ENCODE measurements at places on chromosomes 16 and 17.

DNA sequence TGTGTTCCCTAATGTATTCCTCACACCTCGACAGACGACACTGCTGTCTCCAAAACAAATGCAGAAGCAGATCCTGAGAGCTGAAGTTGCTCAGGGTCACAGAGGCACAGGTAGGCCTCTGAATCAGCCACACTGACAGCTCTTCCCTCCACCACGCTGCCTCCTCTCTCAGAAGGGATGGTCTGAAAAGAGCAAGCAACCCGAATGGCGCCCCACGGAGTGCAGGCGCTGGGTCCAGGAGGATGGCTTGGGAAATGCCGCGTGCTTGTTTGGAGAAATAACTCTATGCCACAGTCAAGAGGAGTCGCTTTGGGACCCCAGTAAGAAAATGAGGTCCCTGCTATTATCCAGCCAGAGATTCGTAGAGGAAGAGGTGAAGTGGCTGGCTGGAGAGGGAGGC, 15.9 kb downstream of the CYB561 start:
- peaks cover 51% of the 10 kb centered on the region for H3K4me1 ChIP-seq
- no peak overlapping the region for H3K27ac ChIP-seq
- H3K36me3 ChIP-seq = no peaks in the 10 kb centered on the region
- H3K4me3 ChIP-seq = no peak overlapping the region
- no peak for DNase-seq

GRCh38 chr16:16022683-16023064, 73.3 kb downstream of the ABCC1 start:
- peaks cover 13% of the 10 kb centered on the region for H3K4me1 ChIP-seq
- H3K36me3 ChIP-seq = peaks cover 15% of the 10 kb centered on the region
- DNase-seq = no peak
- no peak overlapping the region for H3K4me3 ChIP-seq
- H3K27ac ChIP-seq = peak overlapping the region; percentile 85

- no peak overlapping the region for H3K27ac ChIP-seq
- H3K4me3 ChIP-seq = no peak overlapping the region
- no peak for DNase-seq
- H3K4me1 ChIP-seq = no peaks in the 10 kb centered on the region
- no peaks in the 10 kb centered on the region for H3K27me3 ChIP-seq
Measured at GRCh38 chr16:12796498-12796897, 7.2 kb downstream of the CPPED1 start.

GRCh38 chr17:32483451-32484019, 3.3 kb upstream of the CDK5R1 start:
- H3K27ac ChIP-seq = no peak overlapping the region
- no peak for DNase-seq
- H3K36me3 ChIP-seq = peaks cover 19% of the 10 kb centered on the region
- H3K4me3 ChIP-seq = no peak overlapping the region
- peaks cover 15% of the 10 kb centered on the region for H3K4me1 ChIP-seq

DNA sequence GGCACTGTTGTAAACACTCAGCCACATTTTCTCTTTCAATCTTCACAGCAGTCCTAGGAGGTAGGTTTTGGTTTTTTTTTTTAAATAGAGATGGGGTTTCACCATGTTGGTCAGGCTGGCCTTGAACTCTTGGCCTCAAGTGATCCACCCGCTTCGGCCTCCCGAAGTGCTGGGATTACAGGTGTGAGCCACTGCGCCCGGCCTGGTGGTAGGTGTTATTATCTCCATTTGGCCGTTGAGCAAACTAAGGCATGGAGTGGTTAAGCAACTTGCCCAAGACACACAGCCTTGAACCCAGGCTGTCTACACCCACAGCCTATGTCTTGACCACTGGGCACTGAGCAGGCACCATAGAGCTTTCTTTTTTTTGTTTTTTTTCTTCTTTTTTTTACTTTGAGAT, 8.6 kb downstream of the SGCA start:
- no peak overlapping the region for H3K27ac ChIP-seq
- H3K36me3 ChIP-seq = no peaks in the 10 kb centered on the region
- H3K4me3 ChIP-seq = no peak overlapping the region
- H3K4me1 ChIP-seq = peaks cover 2% of the 10 kb centered on the region
- DNase-seq = no peak

GRCh38 chr17:57869617-57870282, 19.9 kb upstream of the MRPS23 start:
- no peak overlapping the region for H3K4me3 ChIP-seq
- no peaks in the 10 kb centered on the region for H3K36me3 ChIP-seq
- no peak overlapping the region for H3K27ac ChIP-seq

GRCh38 chr17:35082073-35082657, 18.7 kb upstream of the RFFL start:
- H3K4me3 ChIP-seq = no peak overlapping the region
- no peak for DNase-seq
- peaks cover 50% of the 10 kb centered on the region for H3K4me1 ChIP-seq

DNA sequence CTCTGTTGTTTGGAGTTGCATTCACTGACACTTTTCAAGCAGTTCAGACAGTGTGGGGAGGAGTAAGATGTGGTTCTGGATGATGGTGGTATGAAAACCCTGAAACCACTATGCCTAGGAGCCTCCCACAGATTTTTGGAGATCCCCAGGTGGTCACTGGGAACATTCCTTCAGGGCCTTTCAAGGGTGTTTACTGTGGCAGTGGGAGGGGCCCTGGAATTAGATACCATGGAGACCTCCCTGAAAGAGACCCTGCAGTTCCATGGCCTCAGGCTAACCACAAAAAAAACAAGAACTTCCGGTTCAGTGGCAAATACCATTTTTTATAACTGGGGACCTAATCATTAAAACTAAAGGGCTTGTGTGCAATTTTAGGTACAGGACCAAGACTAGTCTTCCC, 79.9 kb downstream of the TMEM100 start:
- DNase-seq = no peak
- no peaks in the 10 kb centered on the region for H3K27me3 ChIP-seq
- H3K4me1 ChIP-seq = no peaks in the 10 kb centered on the region
- H3K4me3 ChIP-seq = no peak overlapping the region
- H3K36me3 ChIP-seq = no peaks in the 10 kb centered on the region

DNA sequence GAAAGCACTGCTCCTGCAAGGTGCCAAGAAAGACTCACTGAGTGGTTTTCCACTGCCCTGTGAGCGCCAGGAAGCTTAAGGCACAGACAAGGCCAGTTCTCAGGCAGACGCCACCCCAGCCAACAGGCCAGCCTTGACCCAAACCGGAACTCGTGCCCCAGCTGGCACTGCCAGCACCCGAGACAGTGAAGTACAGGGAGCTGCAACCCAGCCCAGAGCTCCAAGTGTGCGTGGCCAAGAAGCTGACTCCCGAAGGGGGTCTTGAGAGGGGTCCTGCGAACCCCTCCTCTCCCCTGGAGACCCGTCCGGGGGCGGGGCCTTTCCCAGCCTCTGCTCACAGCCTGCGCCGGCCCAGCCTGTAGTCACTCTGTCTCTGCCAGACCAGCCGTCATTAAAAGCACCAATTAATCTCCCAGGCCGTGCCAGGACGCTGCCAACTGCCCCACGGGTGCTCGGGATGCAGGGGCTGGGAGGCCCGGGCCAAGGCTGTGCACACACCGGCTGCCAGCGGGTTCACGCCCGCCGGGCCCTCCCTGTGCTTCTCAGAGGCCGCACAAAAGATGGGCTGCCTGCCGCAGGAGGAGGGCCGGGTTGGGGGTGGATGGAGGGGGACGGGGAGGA, 4.4 kb upstream of the SOX8 start:
- H3K4me1 ChIP-seq = peaks cover 8% of the 10 kb centered on the region
- peaks cover 6% of the 10 kb centered on the region for H3K27me3 ChIP-seq
- no peak for DNase-seq
- no peak overlapping the region for H3K4me3 ChIP-seq
- H3K36me3 ChIP-seq = no peaks in the 10 kb centered on the region

- H3K36me3 ChIP-seq = no peaks in the 10 kb centered on the region
- no peak for DNase-seq
- no peaks in the 10 kb centered on the region for H3K27me3 ChIP-seq
- peaks cover 22% of the 10 kb centered on the region for H3K4me1 ChIP-seq
Measured at GRCh38 chr17:78882540-78883088, 20.4 kb downstream of the CEP295NL start.

DNA sequence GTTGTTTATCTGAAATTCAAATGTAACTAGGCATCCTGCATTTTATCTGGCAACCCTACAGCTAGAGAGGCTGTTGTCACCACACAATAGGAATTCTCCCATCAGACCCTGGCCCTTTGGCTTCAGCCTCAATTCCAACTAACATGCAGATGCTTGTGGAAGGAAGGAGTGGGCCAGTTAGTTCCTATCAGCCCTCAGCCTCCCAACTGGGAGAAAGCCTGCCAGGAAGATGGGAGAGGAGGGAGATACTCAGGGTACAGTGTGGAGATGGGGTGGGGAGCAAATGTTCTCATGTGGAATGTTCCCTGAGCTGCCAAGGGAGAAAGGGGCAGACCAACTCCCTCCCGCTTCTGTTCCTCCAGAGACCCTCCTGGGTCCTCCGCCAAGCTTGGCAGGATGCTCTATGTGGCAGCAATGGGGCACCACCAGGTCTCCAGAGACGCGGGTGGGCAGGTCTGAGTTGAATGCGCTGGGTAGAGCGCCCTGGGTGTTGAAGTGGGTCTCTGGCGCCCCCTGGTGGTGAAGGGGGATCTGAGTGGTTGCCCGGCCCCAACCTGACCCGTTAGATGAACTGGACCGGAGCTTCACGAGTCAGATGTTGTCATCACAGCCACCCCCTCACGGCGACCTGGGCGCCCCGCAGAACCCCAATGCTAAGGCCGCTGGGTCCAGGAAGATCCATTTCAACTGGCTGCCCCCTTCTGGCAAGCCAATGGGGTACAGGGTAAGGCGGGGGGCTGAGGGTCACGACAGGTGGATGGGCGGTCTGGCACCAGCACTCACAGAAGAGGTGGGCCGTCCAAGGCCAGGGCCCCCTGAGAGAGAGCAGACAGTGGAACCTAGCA, 15.2 kb downstream of the GALK1 start:
- DNase-seq = peak; percentile 87
- H3K27ac ChIP-seq = no peak overlapping the region
- no peaks in the 10 kb centered on the region for H3K27me3 ChIP-seq

- H3K27ac ChIP-seq = peak overlapping the region; percentile 71
- H3K36me3 ChIP-seq = peaks cover 26% of the 10 kb centered on the region
- H3K4me1 ChIP-seq = peaks cover 50% of the 10 kb centered on the region
- peak overlapping the region; percentile 39 for H3K4me3 ChIP-seq
- H3K27me3 ChIP-seq = no peaks in the 10 kb centered on the region
Measured at GRCh38 chr17:75036643-75037268, 10.0 kb downstream of the ATP5PD start.

DNA sequence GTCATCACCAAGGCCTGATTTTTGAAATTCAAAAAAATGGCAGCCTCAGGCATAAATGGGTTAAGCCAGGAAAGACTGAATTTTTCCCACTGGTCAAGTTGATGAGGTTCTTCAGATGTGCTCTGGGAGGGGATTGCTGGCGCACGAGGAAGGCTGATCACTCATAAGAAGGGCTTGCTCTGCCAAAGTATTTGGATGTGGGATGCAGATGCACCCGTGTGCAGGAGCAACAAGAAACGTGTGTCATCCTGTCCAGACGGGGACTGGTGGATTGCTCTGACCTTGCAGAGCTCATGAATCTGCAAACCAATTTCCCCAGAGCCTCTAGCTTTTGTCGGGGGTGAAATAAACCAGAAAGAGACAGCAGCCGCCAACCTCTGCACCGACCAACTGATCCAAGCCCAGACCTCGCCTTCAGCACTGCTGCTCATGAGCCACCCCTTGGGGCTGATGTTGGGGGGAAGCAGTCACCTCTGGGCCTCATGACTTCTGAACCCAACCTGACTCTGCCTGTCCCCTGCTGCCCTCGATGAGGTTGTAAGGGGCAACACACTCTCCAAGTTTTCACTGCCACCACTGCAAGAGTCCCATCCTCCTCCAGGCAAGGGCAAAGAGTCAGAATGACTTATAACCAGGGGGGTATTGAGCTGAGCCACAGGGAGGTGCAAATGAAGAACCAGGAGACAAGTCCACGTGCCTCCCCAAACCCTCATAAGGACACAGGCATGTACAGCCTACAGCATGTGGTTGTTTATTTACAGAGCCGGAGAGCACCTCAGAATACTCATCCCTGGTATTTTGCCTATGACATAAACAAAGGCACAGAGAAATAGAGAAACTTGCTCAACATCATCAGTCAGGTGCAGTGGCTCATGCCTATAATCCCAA, 452.0 kb downstream of the SOX9 start:
- no peaks in the 10 kb centered on the region for H3K4me1 ChIP-seq
- H3K36me3 ChIP-seq = no peaks in the 10 kb centered on the region

- no peaks in the 10 kb centered on the region for H3K4me1 ChIP-seq
- H3K27me3 ChIP-seq = no peaks in the 10 kb centered on the region
- H3K4me3 ChIP-seq = no peak overlapping the region
- H3K27ac ChIP-seq = no peak overlapping the region
- peaks cover 19% of the 10 kb centered on the region for H3K36me3 ChIP-seq
Measured at GRCh38 chr17:55405600-55405999, 16.0 kb downstream of the MMD start.

DNA sequence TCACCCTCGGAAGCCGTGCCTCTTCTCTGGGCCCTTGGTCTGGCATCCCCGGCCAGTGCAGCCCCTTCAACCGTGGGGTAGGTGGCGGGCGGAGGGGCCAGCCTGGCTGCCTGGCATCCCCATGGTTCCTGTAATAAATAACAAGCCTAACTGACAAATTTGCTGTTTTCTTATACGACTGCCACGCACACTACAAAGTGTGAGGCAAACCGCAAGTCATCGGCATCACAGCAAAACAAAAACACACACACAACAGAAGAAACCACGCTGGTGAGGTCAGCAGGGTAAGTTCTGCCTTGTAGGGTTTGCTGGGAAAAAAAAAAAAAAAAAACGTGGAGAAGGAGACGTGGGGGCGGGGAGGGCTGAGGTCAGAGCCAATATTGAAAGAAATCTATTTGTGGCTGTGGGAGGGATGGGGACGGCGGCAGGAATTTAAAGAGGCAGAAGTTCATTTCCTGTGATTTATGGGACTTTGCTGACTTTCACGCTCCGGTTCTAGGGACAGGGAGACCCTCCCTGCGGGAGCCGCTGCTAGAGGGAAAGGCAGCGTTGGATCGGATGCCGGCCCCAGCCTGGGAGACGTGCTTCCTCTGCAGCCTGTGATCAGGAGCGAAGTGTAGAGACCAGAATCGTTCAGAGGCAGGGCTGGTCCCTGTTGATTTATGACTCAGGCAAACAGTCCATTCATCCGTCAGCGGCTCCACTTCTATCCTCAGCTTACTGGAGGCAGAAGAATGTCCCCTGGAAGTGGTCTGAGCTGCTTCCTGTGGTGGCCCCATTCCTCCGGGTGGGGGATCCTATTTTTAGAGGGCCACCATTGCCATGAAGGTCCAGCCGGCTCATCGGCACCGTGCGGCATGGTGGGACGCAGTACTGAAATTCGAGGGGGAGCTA, 162.8 kb downstream of the FOXL1 start:
- H3K27ac ChIP-seq = no peak overlapping the region
- H3K36me3 ChIP-seq = no peaks in the 10 kb centered on the region
- no peak overlapping the region for H3K4me3 ChIP-seq
- no peak for DNase-seq
- peaks cover 6% of the 10 kb centered on the region for H3K27me3 ChIP-seq

DNA sequence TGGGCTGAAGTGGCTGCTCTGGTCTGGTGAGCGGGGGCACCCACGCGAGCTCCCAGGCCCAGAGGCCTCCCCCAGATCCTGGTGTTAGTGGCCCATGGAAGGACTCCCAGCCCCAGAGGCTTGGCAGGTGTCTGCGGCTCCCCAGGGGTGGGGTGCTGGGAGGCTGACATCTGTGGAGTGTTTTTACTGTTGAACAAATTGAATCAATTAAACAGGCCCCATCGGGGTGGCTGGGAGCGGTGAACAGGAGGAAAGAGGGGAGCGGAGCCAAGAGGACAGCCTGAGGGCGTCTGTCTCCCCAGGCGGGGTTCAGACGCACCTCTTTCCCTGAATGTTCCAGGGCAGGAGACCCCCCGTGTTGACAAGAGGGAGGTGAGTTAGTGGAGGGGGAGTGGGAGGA, 29.9 kb downstream of the ACTG1 start:
- H3K4me3 ChIP-seq = no peak overlapping the region
- H3K36me3 ChIP-seq = no peaks in the 10 kb centered on the region
- H3K4me1 ChIP-seq = peaks cover 20% of the 10 kb centered on the region
- H3K27me3 ChIP-seq = peaks cover 20% of the 10 kb centered on the region
- no peak overlapping the region for H3K27ac ChIP-seq
- no peak for DNase-seq
